ENCODE measurements at places on chromosomes 7 and 10.

DNA sequence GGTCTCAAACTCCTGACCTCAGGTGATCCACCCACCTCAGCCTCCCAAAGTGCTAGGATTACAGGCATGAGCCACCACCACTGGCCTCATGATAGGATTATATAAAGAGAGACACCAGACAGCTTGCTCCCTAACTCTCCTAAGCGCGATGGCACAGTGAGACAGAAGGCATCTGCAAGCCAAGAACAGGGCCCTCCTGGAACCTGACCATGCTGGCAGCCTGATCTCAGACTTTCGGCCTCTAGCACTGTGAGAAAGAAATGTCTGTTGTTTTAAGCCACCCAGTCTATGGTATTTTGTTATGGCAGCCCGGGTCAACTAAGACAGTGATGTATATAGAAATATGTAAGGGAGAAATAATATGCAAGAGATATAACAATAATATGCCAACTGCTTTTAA, 51.2 kb downstream of the SRPK2 start:
- DNase-seq = no peak

- DNase-seq = no peak
Observed at GRCh38 chr10:106147021-106147420, 1017.5 kb downstream of the SORCS1 start.

DNA sequence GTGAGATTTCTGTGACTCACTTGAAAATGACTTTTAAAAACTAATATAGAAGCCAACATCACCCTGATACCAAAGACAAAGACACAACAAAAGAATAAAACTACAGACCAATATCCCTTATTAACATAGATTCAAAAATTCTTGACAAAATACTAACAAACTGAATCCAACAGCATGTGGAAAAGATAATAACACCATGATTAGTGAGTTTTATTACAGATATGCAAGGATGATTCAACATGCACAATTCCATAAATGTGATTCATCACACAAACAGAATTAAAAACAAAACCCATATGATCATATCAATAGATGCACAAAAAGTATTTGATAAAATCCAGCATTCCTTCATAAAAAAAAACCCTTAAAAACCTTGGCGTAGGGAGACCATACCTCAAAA, 6.5 kb downstream of the MGAM start:
- no peak for DNase-seq

DNA sequence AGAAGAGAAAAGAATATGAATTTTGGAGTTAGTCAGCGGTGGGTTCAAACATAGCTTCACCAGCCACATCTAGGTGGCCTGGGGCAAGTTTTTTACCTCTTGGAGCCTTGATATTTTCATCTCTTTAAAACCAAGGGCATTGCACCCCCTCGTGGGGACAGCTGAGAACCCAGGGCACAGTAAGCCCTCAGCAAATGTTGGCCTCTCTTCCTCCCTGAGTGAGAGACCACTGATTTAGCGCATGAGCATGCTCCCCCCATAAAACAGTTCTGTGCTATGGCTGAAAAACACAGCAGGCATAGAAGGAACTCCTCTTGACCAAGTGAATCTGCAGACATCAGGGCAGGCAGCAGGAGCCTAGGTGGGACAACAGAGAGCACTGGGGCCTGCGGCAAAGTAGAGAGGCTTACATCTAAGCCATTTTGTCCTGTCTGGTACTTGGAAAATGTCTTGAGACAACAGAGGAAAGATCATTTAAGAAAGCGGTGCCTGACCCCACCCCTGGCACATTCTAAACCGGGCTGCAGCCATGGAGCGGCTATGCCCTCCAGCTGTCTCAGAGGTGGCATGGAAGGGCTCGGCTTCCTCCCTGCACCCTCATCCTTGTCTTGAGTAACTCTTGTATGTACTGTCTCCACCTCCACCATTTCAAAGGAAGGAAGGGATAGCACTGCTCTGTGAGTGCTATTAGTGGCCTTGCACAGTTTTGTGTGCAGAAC, 94.7 kb downstream of the ARHGAP22 start:
- no peak for DNase-seq

- no peak for DNase-seq
Observed at GRCh38 chr7:22394739-22395138, 37.8 kb upstream of the RAPGEF5 start.

DNA sequence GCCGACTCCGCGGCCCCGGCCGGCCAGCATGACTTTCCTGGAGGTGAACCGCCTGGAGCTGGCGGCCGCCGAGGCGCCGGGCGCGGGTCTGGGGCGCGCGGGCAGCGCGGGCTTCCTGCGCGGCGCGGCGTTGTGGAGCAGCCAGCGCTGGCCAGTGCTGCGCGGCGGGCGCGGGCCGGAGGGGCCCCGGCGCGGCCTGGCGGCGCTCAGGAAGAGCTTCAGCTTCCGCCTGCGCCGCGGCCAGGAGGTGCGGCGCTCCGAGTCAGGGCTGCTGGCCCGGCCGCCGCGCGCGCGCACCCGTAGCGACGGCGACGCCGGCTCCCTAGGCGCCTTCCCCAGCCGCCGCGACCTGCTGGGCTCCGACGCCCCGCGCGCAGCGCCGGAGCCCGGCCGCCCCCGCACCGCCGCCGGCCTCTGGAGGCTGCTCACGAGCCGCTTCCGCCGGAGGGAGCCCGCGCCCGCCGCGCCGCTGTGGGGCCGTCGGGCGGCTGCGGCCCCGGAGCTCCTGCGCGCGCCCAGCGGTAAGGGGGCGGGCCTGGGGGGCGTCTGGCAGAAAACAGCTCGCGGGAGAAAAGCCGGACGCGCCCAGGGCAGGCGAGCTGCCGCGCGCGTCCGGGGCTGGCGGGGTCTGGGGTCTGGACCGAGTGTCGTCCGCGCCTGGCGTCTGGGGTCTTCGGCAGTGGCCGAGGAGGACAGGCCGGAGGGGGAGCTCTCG, 29.0 kb downstream of the AGAP3 start:
- DNase-seq = no peak

GRCh38 chr7:143436325-143436946, 6.8 kb upstream of the TAS2R60 start:
- no peak for DNase-seq

GRCh38 chr10:59085054-59085453, 91.4 kb upstream of the PHYHIPL start:
- DNase-seq = no peak

All from activated T-helper 1 cell treated with anti-CD3 and anti-CD28 coated beads, Interleukin-2, amount 50 U/mL, for 16 hours (primary cell).